ENCODE measurements at places on chromosomes 11 and 22. TPM values are rescaled to one million over a fixed set of nuclear protein-coding genes. Genes with fewer than 3 reads are reported as not detected.
A peak's percentile ranks its signal among the peaks of the same experiment; 100 is the strongest.

DNA sequence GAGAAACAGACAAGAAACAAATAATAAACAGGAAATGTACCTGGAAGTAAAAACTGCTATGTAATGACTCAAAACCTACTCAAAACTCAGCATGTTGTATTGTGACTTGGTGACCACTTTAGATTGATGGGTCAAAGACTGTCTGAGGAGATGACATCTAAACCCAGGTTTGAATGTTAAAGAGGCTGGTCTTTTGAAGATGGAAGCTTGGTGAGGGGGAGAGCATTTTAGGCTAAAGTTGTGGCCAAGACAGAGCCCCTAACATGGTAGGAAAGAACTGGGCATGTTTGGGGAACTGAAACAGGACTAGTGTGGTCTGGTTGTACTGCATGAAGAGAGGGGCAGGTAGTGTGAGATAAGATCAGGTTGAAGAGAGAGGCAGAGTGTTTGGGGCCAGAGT, 85.3 kb upstream of the MYO18B start:
- DNase-seq: no peak

GRCh38 chr11:126339073-126339862, 16.2 kb upstream of the ST3GAL4 start:
- peak; percentile 44 for DNase-seq

GRCh38 chr22:25447067-25447685, 117.3 kb upstream of the GRK3 start:
- peak; percentile 6 for DNase-seq

Gene CUL5
- 39.1 TPM for total RNA-seq

DNA sequence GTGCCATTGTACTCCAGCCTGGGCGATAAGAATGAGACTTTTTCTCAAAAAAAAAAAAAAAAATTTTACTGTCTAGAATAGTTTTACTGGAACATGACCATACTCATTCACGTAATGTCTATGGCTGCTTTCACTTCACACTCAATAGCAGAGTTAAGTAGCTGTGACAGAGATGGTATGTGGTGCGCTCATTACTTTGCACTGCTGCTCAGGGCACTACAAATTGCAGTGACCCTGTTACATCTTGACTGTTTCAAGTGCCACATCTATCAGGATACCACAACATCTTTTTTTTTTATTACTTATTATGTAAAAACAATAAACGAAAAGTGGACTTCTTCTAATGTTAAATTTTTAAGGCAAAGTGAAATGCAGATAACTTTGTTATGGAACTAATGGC, 110.3 kb downstream of the ARHGAP20 start:
- no peak for DNase-seq

- no peak for DNase-seq
These were observed 67.5 kb downstream of the PLEKHA7 start for GRCh38 chr11:16946477-16947282.

Gene CASP12
- 0.18 TPM for total RNA-seq

Gene MAPK8IP2
- total RNA-seq: 1.1 TPM

GRCh38 chr22:49753961-49754695, 73.5 kb downstream of the BRD1 start:
- no peak for DNase-seq

GRCh38 chr22:45429981-45430775, 16.7 kb downstream of the RIBC2 start:
- no peak for DNase-seq

Gene SLC17A6
- total RNA-seq: not detected

Gene SMIM35
- not detected for total RNA-seq

GRCh38 chr22:36258701-36259614, 6.0 kb downstream of the APOL1 start:
- peak; percentile 60 for DNase-seq

DNA sequence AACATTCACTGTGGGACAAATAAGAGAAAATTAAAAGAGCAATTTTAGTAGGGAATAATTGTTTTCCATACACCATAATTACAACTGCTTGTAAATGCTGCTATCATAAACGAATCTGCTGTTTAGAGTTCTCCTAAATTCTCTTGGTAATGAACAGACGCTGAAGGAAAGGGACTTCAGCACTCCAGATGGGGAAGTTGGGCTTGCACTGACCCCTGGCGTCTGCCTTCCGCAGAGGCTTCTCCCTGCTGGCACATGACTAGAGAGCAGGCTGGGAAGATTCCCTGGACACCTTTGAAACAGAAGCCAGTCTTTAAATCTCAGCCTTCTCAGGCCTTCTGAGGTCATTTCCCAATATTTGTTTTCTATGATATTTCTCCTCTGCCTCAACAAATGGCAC, 84.1 kb downstream of the NXPE2 start:
- peak; percentile 62 for DNase-seq

GRCh38 chr11:61690706-61691379, 10.7 kb downstream of the DAGLA start:
- DNase-seq: no peak

Gene VSIG10L2
- not detected for total RNA-seq

- DNase-seq: peak; percentile 58
These were observed 126.1 kb upstream of the TEAD1 start for GRCh38 chr11:12547953-12548650.

DNA sequence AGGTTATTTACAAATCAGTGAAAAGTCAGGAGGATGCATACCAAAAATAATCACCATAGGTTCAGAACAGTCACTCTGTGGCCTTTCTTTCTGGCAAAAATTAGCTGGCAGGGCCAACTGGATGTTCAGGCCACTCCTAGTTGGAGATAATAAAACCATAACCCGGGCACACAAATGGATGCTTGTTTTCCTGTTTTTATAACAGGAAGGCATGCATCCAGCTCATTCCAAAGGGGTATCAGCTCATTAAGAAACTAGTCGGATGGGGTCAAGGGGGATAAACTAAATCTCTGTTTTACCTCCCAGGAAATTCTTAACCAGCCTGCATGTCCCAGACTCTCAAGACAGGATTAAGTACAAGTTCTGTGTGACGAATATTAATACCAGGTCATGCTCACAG, 81.0 kb downstream of the FBXO7 start:
- DNase-seq: no peak

Gene POLR2F
- 18.3 TPM for total RNA-seq

DNA sequence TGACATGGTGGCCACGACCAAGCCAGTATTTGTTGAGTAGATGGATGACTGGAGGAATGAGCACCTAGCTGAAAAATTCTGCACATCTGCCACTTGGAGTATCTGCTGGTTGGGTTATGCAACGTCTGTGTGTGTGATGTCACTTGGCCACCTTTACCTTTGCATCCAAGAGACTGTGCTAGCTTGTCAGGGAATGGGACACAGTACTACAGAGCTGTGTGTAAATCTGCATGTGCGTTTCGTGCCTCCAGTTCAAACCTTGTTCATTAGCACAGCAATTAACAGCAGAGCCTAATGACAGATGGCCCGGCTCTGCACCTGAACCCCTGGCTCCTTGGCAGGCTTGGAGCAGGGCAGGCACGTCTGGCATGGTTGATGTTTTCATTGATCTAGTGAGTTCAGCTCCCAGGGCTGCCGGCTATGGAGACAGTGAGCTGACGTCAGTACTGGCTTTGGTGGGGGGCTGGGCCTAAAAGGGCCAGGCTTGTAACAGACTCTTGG, 188.4 kb upstream of the NAV2 start:
- peak; percentile 24 for DNase-seq

DNA sequence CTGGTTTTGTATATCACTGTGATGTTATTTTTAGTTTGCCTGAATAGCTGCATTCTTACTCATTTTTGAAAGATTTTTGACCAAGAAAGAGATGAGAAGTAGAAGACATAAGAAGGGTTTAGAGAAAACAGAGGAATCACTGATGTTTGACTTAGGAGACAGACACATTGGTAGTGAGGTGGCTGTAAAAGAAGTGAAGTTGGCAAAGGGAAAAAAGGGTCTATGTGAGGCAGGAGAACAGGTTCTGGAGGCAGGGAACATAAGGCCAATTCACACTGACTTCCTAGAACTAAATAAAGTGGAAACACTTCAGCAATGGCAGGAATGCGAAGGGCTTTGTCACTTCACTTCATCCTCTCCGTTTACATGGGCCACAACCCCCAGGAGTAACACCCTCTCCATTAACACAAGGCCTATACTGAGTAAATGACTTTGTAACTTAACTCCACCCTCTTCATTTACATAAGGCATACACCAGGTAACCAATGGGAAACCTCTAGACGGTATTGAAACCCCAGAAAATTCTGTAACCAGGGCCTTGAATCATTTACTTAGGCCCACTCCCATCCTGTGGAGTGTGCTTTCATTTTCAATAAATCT, 36.5 kb downstream of the CTSC start:
- no peak for DNase-seq

DNA sequence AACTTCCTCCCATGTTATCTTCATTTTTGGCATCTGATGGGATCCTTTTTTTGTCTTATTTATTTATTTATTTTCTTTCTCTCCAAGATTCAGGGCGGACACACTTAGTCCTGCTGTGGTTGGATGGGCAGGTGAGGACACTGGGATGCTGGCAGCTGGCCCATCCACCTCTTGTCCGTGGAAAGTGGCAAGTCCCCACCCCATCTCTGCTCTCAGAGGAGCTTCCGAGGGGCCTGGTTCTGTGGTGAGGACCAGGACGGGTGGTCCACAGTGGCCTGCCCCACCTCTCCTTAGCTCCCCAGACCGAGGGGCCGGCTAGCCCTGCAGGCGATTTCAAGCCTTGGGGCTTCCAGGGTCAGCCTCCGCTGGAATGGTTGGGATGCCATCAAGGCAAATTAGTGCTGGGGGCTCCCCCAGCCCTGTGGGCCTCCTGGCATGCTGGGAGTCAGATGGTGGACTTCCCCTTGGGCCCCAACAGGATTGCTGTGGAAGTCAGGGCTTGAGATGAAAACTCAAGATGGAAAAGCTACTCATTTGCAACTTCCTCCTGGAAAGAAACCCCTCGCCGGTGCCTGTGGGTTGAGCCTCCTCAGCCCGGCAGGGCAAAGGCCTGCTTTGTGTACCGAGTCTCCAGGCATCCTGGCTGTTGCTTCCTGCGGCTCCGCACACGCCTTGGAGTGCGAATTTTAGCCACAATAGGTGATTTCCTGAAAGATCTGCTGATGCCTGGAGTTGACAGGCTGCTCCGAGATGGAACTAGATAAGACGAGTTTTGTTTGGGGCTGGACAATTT, 31.2 kb upstream of the LINC01488 start:
- no peak for DNase-seq

DNA sequence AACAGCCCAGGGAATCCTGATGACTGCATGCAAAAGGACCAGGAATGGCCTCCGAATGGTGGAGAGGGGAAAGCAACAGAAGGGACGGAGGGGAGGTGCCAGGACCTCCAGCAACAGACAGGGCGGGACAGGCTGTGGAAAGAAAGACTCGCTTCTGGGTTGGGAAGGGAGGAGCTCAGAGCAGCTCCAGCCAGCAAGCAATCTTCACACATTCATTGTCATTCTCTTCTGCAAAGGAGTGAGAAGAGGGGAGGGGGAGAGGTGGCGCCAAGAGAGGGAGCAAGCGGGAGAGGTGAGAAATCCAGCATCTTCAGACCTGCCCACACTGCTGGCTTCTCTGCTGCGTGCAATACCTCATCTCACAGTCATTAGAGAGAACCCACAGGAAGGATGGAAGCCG, 509.0 kb downstream of the BUD13 start:
- no peak for DNase-seq

- DNase-seq: no peak
These were observed 16.5 kb downstream of the C22orf42 start for GRCh38 chr22:32142600-32142999.

DNA sequence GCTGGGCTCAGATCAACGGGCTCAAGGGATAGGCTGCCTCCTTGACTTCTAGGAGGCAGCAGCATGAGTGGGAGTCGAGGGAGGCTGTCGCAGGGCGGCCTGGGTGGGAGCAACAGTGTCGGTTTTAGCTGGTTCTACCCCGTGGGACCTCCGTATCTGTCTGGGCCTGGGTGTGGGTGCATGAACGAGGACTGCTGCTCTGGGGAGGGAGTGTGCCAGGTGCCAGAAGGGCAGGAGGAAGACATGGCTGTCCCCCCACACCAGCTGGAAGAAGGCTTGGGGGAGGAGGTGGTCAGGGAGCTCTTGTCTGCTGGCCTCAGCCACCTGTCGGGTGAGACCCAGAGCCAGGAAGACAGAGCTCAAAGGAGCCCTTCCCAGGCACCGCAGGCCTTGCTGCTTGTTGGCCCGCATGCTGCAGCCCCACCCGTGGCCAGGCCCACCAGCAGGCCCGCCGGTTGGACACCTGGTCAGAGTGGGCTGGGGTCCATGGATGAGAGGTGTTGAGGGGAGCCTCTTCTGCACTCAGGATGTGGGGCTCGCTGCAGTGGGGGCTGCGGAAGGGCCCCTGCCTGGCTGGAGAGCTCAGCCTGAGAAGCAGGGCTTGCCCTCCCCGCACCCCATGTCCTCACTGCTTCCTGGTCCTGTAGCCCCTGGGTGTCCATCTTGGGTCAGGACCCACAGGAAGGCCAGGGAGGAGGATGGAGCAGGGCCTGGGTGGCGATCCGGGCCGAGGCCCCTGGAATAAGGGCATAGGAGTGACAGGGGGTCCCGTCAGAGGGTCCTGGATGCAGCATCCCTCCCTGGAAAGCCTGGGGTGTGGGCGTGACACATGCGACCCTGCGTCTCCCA, 3.4 kb downstream of the CEND1 start:
- DNase-seq: no peak

GRCh38 chr22:48953830-48954229, 873.8 kb downstream of the BRD1 start:
- no peak for DNase-seq

- no peak for DNase-seq
These were observed 50.7 kb upstream of the CD44 start for GRCh38 chr11:35088226-35088625.

Gene TCP11L1
- 25.4 TPM for total RNA-seq

DNA sequence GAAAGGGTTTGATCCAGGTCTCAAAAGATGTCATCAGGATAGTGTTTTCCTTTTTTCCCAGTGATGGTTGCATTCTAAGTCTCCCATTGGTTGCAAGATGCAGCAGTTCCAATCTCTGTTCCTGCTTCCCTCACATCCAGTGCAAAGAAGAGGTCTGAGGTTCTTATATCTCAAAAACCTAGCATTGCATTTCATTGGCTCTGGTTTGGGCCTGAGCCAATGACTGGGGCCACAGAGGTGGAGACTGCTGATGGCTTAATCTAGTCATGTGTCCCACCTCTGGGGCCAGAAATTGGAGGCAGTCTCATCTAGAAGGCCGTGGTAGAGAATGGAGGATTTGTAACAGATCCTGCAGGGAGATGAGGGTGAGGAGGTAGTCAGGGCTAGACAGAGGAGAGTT, 13.2 kb upstream of the MICAL2 start:
- DNase-seq: no peak

DNA sequence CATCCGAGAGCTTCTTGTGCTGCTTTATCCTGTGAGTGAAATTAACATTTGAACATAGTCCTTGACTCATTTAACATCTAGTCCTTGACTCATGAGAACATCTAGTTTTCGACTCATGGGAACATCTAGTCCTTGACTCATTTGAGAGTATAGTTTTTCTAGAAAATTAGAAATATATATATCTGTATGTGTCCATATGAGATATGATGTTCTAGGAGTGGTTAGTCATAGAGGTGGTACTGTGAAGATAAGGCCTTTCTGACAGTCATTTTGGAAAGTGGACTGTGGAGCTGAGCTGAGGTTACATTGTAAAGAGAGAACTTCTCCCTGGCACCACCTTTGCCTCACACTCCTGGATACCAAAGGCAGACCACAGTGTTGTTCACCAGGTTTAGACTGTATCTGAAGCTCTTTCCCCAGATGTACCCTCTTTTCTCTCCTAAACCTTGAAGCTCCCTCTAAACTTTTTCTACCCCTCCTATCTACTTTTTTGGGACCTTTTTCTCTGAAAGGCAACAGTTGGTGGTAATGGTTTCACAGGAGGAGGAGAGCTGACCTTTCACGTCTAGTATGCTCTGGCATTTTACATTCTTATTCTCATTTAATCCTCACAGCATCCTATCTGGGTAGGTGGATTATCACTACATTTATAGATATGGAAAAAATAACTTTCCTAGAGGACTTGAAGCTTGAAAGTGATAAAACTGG, 67.2 kb downstream of the PPP2R1B start:
- DNase-seq: no peak

- DNase-seq: no peak
These were observed 108.6 kb downstream of the FBXO7 start for GRCh38 chr22:32583074-32583682.

Data from fibroblast of the aortic adventitia (primary cell).